ENCODE measurements at places on chromosomes 12 and 14.

DNA sequence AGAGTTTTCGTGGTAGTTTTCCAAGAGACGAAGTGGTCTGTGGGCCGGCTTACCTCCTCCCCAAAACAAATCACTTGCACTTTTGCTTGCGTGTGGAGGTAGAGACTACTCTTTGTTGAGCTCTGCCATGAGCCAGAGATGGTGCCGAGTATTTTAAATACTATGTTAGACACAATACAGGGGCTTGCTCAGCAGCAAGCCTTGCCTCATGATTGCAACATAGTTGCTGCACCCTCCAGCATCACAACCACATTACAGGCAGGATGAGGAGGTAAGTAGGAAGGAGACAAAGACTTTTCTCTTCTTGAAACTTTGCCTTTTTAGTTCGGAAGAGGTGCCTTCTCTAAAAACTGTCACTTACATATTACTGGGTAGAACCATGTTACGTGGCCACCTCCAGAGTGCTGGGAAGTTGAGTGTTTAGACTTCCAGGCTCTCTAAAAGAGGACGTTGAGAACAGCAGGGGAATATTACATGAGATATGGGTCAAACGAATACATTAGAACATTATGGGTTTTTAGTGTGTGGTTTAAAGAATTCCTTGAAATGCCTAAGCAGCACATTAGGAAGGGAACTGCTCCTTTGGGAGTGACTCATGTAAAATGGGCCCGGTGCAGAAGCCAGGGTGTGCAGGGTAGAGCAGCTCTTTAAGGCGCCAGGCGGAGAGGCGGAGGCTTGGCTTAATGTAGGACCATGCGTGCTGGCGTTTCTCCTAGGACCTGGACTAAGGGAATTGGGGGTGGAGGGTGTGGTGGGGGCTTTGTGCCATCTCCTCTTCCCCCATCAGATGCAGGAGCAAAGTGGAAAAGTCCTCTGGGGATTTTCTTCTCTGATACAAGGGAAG is 110.6 kb upstream of the PRMT8 start:
- no peak for DNase-seq

- DNase-seq: peak; percentile 41
Observed at GRCh38 chr12:70290116-70290515, 46.9 kb downstream of the CNOT2 start.

DNA sequence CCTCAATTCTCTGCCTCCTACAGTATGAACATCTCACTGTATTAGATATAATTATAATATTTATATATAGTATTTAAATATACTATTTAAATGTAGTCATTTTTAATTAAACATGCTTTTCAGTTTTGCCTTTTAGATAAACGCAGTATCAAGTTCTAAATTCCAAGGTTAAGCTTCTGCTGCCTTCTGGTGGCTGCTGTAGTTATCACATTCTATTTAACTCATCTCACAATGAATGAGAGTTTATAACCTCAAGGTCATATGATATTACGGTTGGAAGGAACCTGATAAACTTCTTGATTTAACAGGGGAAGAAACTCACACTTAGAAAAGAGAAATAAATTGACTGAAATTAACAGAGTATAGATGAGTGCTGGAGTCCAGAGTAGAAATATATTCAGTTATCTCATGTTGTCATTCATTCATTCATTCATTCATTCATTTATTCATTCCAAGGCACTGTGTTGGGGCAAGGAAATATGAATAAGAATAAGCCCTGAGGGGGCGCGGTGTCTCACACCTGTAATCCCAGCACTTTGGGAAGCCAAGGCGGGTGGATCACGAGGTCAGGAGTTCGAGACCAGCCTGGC is 31.9 kb downstream of the GUCY2C start:
- DNase-seq: peak; percentile 45

- no peak for DNase-seq
Observed at GRCh38 chr14:75285331-75285730, 6.7 kb downstream of the FOS start.

DNA sequence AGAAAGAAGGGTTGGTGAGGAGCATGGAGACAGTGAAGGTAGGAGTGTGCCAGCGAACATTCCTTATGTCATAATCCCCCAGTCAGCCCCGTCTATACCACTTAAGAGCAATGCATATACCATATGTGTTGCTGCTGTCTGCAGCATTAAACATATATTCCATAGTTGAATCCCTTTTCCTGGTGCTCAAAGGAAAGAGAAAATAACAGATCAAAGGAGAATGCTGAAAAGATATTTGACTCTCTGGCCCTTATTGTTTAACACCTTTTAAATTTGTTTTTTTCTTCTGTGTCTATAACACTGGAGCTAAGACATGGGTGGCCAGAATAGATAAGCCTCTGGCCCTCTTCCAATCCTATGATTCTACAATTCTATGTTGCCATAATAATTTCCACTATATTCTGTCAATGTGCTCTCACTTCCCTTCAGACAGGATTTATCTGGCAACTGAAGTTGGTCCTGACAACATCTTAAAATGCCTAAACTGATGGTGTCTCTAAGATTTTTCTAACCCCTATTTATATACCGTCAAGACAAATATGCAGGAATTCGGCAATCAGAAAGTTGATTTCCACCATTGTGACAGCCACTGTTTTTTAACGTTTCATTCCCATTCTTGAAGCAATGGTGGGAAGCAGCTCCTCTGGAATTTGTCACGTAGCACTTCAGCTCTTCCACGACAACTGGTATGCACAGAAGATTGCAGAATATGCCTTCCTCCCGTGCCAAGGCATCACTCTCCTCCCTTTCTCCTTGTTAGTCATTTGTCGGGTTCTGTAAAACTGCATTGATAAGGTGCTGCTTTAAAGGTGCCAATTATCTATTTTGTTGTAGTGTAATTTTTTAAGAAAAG is 204.7 kb downstream of the BCAT1 start:
- DNase-seq: no peak

DNA sequence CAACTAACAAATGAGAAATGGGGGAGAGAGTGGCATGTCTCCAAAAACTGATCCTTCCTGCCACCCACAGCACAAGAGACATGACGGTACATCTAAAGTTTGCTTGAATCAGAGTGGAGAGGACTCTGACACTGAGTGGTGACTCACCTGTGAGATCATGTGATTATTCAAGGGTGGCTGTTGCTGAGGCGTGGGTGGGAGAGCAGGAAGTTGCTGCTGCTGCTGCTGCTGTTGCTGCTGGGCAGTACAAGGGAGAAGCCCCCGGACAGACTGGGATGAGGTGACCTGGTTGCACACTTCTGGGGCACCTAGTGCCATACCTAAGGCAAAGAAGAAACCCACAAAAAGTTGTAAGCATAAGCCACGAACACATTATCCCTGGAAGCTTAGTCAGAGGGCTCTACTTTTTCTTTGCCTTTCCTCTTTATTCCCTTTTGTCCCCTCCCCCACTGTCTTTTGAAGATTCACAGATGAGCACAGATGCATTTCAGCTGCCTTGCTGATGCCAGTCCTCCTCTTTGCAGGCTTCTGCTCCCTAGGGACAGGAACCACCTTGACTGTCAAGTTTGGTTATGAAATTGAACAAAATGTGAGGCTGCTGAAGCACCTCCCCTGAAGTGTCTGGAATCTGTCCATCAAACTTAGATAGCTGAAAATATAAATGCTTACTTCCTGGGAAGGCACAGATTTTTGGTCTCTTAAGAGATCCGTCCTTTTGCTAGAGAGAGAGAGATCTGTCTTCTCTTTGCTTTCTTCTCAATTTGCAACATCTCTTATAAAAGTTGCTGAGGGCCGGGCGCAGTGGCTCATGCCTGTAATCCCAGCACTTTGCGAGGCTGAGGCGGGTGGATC is 29.4 kb upstream of the STAC3 start:
- DNase-seq: peak; percentile 88

- no peak for DNase-seq
Observed at GRCh38 chr12:52867642-52868041, 18.8 kb upstream of the KRT78 start.

DNA sequence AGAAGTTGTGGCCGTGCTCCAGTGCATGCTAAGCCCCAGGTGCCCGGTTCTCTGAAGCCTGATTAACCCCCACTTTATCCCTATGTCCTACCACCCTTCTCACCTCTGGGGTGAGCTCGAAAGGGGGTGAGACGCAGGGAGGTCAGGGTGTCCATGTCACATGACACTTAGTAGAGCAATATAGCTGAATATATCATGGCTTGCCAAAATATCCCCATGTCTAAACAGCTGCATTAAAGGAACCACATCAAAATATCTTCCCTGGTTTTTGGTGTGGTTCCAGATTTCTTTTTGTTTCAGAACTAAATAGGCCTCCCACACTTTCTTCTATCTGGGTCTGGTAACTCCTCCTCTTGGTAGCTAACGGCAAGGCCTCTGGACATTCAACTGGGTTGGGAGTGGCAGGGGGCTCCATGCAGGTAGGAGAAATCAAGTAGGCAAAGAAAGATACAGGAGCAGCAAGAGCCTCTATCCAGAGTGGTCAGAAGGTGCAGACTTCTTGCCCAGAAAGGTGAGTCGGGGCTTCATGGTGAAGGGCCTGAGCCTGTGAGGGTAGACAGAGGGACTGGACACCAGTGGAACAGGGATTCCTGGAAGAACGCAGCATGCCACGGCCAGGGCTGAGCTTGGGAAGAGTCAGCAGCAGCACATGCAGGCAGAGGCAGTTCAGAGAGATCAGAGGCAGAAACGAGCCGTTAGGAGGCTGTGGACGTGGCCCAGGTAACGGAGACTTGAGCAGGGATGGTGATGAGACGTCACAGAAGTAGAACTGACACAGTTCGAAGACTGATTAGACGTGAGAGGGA is 202.8 kb upstream of the DIO3 start:
- DNase-seq: no peak

DNA sequence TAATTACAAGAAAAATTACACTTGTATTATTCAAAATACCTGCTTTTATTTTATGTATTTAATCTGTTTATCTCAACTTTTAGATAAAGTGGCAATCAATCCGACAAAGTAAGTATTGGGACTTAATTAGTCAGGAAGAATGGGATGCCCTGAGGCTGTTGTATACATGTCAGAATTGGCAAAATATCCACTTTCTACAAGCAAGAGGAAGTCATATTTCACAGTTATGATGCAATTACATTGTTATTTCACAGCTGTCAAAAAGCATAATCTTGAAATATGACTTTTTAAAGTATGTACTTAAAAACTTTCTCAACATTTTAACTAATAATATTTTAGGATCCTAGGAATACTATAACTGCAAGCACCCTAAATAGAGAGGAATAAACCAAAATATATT is 357.1 kb upstream of the MGAT4C start:
- no peak for DNase-seq

GRCh38 chr12:49683599-49684309 is 23.5 kb downstream of the FMNL3 start:
- DNase-seq: no peak

DNA sequence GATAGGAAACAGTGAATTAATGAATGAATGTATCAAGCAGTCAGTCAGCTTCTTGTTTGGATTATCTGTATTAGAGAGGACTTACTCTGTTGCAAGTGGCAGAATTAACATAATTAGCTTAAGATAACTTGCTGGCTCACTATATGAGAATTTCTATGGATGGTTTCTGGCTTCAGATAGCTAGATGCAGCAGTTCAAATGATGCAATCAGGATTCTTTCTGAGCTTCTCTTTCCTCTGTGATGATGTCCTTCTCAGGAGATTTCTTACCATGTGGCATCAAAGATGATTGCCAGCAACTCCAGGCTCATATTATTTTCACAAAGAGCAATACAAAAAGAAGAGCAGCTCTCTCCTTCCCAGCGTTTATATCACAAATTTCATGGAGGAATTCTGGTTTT is 30.7 kb downstream of the FRMD6 start:
- DNase-seq: no peak

DNA sequence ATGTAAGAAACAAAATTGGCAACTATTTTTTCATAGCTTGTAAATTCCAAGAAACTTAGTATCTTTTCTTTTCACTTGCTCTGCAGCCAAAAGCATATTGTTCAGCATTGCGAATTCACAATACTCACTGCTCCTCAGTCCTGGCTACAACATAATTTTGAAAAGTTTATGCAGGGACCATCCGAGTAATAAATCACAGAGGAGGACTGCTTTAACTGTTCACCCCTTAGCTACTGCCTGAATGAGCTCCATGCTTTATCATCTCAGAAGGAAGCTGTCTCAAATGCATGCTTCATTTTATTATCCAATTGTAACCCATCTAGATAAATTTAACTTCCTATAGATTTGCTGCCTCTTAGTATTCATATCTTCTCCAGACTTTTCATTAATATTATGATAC is 827.8 kb downstream of the DIO2 start:
- DNase-seq: no peak

GRCh38 chr14:44833376-44834060 is 128.2 kb downstream of the KLHL28 start:
- DNase-seq: no peak

GRCh38 chr12:94157181-94157580 is 8.8 kb downstream of the PLXNC1 start:
- DNase-seq: no peak

- DNase-seq: no peak
Observed at GRCh38 chr14:34060651-34060999, 109.8 kb upstream of the EGLN3 start.

GRCh38 chr12:92509156-92509738 is 193.5 kb upstream of the PLEKHG7 start:
- DNase-seq: no peak

GRCh38 chr14:49479432-49479831 is 106.7 kb downstream of the RPS29 start:
- peak; percentile 50 for DNase-seq

- DNase-seq: no peak
Observed at GRCh38 chr14:52153939-52154338, 85.1 kb upstream of the NID2 start.

DNA sequence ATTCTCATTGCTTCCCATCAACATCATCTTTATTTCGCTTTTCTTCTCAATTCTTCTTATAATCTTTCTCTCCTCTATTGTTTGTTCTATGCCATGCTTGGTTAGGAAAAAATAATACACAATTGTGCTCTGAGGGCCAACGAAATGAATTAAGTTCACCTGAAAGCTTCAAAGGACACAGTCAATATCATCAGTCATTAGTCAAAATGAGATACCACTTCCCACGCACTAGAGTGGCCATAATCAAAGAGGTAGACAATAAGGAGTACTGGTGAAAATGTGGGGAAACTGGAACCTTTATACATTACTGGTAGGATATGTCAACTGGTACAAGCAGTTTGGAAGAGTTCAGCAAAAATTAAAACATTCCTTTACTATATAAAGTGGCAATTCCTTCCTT is 91.5 kb downstream of the TMTC1 start:
- no peak for DNase-seq

DNA sequence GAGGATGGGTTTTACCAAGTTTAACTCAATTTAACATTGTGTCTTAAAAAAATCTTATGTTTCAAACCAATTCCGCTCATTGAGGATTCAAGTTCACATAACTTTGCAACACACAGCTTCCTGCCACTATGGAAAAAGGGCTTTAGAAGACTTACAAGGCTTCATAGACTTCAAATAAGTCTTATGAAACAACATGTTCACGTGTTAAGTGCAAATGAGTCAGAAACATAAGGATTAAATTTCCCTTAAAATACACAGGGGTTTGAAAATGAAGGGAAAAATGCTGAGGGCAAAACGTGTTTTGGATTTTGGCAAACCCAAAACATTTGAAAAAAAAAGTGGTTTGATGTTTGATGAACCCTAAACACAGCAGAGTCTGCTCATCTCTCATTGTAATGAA is 364.8 kb downstream of the BMP4 start:
- no peak for DNase-seq

All from astrocyte of the hippocampus (primary cell).